ENCODE measurements at places on chromosomes 1 and 21. TPM values are rescaled to one million over a fixed set of nuclear protein-coding genes. Genes with fewer than 3 reads are reported as not detected.
A peak's percentile ranks its signal among the peaks of the same experiment; 100 is the strongest.

GRCh38 chr1:8134546-8135235, 108.6 kb upstream of the ERRFI1 start:
- no peak for DNase-seq

GRCh38 chr1:168832661-168833060, 103.7 kb upstream of the DPT start:
- no peak for DNase-seq

DNA sequence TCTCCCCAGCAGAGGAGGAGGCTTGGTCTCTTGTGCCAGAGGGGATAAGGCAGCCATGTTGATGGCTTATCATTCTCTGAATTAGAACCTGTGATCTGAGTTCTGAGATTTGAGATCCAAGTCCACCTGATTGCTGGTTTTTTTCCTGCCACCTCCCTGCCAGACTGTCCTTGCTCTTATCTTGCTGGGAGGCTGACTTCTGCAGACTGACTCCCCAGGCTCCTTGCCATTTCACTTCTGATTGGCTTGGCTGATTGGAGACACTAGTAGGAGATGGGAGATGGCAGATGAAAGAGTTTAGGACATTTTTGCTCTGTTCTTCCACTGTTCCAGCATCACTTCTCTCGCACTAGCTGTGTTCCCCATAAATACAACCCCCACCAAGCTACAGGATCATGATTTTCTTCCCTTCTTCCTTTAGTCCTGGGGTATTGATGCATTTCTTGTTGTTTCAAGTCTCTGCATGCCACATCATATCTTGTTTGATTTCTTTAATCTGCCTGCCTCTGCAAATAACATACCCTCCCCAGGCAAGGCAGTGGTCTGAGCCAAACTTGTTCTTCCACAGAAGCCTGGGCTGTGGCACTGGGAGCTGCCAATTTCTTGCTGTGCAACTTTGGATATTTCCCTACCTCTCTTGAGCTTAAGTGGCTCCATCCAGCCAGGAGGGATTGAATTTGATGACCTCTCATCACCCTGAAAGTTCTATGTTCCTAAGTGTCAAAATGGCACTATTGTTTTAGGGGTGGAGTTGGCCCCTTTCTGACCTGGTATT, 963 bp upstream of the CYP4B1 start:
- DNase-seq = no peak

- DNase-seq = peak; percentile 65
Measured at GRCh38 chr1:9320520-9321479, 28.1 kb downstream of the SPSB1 start.

Gene OR2L5
- total RNA-seq = not detected

DNA sequence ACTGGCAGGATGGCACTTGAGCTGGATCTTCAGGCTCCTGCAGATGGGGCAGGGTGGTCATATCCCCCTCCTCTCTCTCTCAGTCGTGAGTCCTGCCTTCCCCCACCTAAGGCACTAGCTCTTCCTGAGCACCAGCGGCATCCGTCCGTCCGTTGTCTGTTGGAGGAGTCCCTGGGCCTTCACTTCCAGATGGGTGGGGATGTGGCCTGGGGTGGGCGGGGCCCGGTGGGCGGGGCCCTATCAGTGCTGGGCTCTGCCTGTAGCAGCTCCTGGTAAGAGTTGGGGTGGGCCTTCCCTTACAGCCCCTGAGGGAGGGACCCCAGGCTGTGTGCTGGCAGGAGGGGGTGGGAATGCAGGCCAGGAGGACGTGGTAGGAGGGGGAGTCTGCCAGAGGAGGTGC, 10.3 kb downstream of the LDLRAD2 start:
- DNase-seq = peak; percentile 73

Gene MTARC2
- not detected for total RNA-seq

- no peak for DNase-seq
Measured at GRCh38 chr1:220003610-220004299, 42.5 kb downstream of the EPRS1 start.

- DNase-seq = no peak
Measured at GRCh38 chr21:46294647-46295176, 8.6 kb downstream of the YBEY start.

DNA sequence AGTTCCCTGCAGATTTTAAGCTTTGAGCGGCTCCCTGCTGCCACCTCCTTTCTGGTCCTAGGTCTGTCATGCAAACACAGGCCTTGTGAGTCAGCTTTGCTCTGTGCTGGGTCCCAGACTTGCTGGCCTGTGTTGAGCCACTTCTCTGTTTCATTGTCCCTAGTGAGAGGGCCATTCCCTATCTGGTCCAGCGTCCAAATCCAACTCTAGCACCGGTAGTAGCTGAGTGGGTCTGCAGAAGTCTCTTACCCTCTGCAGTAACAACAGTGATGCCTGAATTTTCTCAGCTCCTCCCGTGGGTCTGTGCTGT, 5.8 kb downstream of the TTC22 start:
- DNase-seq = no peak

DNA sequence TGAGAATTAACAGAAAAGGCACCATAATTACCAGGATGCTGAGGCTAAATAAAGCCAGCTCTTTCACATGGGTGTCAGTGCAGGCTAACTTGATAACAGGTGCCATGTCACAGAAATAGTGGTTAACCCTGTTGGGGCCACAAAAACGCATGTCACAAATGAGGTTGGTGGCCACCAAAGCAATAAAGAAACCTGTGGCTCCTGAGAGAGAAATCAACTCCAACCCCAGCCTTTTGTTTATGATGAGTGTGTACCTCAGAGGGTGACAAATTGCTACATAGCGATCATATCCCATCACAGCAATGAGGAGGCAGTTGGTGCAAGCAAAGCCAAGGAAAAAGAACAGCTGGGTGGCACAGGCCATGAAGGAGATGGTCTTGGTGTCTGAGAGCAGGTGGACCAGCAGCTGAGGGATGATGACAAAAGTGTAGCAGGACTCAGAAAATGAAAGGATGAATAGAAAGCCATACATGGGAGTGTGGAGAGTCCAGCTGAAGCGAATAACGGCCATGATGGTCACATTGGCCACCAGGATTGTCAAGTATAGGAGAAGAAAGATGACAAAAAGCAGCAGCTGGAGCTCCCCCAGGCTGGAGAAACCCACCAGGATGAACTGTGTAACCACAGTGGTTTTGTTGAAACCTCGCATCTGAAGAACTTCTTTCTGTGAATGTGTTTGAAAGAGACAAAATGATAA, at the start of gene OR10T2:
OR10T2 (minus strand) TSS at position 649 of the 697 bp plus-strand sequence; CDS start at position 649, 0 bp downstream.
- DNase-seq = no peak

Measured in neural progenitor cell (in vitro differentiated cells).